Activated T-helper 1 cell treated with anti-CD3 and anti-CD28 coated beads, Interleukin-12 subunit alpha, Interleukin-12 subunit beta, Interleukin-2, Interleukin-4 antibody, amounts not matched to agents 30 ng/mL and 10 ng/mL and 1 ng/mL, durations not matched to agents 14 hours and 24 hours and 36 hours (primary cell): ENCODE measurements at places on chromosomes 2 and 18. TPM values are rescaled to one million over a fixed set of nuclear protein-coding genes. Genes with fewer than 3 reads are reported as not detected.

DNA sequence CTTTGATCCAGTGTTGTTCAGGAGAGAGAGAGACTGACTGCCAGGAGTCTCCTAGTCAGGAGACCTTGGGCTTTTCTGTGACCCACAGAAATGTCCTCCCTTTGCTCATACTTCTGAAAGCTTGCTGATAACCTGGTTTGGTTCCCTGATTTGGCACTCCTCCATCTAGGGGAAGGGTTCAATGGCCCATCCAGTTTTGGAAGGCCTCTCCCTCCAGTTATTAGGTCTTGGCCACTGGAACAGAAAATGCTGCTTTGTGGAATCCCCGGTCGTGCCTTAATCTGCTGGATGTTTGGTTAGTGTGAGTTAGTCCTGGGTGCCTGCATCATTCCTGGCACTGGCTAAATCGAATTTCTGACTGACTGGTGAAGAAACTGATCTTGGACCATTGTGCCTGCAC lies 35.7 kb downstream of the KDM3A start:
- no peak for DNase-seq

GRCh38 chr18:42011053-42011452 lies 56.0 kb downstream of the PIK3C3 start:
- no peak for DNase-seq

The TRIM54 gene
- 0.26 TPM in 1 of 2 replicates, not detected in the other for total RNA-seq

- no peak for DNase-seq
These were observed 24.0 kb upstream of the MARCO start for GRCh38 chr2:118918017-118918416.

The STRN gene
- 28.8 and 29.0 TPM in 2 replicates for total RNA-seq

- no peak for DNase-seq
These were observed 401.3 kb upstream of the PIK3C3 start for GRCh38 chr18:41553716-41554115.

- DNase-seq, result no peak
These were observed 393.9 kb upstream of the ACVR2A start for GRCh38 chr2:147450661-147451510.

DNA sequence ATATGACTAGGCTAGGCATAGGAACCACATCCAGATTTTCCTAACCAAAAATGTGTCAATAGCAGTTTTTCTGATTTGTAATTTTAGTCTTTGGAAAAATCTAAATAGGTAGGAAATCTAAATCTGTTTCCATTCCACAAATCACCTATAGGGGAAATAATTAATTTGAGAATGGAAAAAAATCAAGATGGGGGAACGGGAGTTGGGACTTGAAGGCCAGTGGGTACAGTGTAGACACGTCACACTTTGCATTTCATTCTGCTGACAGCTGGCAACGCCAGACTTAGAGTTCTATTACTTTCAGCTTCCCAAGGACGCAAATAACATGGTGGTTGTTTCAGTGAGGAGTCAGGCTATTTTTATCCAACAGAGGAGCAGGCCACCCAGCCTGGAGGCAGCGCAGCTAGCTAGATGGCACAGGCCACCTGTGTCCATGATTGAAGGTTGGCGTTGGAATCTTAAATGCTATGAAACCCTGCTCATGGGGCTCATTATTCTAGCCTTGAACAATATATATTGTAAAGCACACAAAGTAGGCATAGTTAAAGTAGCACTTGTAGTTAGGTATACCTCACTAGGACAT lies 23.4 kb downstream of the HNRNPA3 start:
- DNase-seq, result no peak
